Anterior cingulate cortex (tissue), 58 donors: ENCODE measurements at places on chromosomes 1 and 21.

GRCh38 chr1:214002472-214002871 lies 14.7 kb downstream of the PROX1 start:
- DNase-seq, result no peak

DNA sequence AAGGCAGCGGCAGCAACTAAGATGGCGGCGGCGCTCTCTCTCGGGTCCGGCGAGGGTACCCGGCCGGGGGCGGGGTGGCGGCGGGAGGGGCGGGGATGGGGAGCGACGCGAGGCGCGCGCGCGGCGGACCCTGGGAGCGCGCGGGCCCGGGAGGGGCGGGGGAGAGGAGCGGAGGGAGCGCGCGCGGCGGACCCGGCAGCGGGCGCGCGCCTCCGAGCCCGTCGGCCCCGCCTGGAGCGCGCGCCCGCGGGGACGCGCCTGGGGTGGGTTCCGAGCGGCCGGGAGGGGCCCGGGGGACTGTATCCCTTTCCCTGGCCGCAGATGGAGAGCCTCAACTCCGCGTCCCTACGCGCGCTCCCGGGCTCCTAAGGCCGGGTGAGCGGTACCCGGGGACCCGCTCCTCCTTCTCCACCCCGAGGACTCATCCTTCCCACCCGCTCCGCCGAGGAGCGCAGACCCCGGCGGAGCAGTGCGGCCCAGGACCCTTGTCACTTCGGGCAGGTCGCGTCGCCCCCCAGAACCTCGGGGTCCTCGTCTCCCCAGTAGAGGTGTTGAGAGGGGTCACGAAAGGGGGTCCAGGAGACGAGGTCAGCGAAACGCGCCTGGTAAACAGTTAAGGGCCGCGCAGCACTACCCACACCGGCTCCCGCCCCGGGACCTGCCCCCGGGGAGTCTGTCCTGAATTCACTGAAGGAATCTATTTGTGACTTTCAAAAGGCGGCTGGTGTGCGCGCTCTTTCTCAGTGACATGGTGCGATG lies at the start of gene CLSTN1:
CLSTN1 (minus strand) TSS at position 23 of the 759 bp plus-strand sequence. CDS start 232 bp downstream, outside the sequence.
- DNase-seq, result peak; percentile 50

- DNase-seq, result no peak
Measured at GRCh38 chr1:82486468-82486867, 685.7 kb downstream of the ADGRL2 start.

- DNase-seq, result no peak
Measured at GRCh38 chr1:95086949-95087533, 14.3 kb upstream of the ALG14 start.

- DNase-seq, result no peak
Measured at GRCh38 chr1:152018537-152018936, 18.3 kb downstream of the S100A11 start.

DNA sequence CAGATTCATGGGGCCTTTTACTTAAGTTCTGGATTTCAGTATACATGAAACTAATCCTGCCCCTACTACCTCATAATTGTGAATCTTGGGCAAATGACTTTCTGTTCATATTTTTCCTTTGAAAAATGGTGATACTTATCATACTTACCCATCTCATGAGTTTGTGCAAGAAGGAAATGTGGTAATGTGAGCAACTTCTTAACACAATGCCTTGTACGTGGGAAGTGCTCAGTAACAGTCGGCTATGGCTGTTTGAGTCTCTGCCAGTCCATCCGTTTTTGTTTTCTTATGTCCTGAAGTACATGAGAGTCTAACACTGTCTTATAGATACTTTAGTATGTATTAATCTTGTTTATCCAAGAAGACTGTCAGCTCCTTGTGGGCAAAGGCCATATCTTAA lies 86.5 kb downstream of the PATJ start:
- no peak for DNase-seq

GRCh38 chr1:219125342-219125741 lies 48.3 kb upstream of the LYPLAL1 start:
- DNase-seq, result no peak

DNA sequence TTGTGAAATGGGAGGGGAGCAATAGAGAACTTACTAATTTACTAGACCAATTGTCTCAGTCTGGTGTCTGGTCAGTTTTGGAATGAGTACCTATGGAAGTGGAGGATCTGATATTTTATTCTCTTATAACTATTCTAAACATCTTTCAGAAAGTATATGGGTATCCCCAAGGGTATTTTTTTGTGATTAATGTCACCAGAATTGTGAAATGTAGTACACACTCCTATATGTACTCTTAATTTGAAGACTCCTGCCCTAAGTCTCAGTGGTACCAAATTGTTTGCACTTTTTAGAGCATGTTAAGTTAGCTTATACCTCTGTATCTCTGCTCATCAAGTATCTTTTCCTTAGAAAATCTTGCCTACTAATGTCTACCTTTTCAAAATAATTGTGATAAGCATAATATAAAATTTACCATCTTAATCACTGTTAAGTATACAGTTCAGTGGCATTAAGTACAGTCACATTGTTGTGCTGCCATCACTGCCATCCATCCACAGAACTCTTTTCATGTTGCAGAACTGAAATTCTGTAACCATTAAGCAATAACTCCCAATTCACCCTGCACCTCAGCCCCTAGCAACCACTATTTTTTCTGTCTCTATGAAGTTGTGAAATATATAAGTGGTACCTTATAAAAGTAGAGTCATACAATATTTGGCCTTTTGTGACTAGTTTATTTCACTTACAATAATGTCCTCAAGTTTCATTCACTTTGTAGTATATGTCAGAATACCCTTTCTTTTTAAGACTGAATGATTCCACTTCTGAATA lies 40.5 kb downstream of the SLC30A7 start:
- DNase-seq, result no peak

DNA sequence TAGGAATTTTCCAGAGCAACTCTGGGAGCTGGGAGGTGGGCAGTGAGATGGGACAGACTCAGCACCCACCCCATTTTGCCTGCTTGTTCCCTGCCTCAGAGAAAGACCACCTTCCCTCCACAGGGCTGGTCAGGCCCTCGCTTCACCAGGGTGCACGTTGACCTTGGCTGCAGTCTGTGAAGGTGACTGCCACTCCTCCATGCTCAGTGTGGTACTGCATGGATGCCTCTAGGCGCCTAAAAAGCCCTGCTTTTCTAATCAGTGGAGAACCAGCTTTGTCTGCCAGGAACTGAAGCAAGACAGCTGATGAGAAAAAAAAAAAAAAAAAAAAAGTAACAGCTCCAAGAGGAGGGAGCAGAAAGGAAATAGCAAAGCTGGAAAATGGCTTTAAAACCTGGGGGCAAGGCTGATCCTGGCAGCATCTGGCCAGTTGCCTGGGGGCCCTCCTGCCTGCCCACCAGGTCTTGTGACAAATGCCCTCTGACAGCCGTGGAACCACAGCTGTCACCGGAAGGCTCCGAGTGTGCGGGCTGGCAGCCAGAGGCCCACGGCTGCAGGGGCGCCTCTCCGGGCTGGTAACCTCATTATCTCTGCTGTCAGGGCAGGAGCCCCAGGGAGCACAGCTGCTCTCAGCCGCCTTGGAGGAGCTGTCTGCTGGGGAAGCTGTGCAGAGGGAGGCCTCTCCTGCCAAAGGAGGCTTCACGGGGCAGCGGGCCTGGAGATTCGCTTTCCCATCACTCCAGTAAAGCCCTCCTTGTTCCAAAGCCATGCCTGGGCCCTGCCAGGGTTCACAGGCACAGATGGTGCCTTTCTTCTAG lies 13.7 kb downstream of the KIAA1614 start:
- peak; percentile 76 for DNase-seq

- DNase-seq, result no peak
Measured at GRCh38 chr1:230828421-230828820, 39.9 kb downstream of the C1orf198 start.

GRCh38 chr1:196450143-196451095 lies 157.8 kb downstream of the KCNT2 start:
- DNase-seq, result no peak

DNA sequence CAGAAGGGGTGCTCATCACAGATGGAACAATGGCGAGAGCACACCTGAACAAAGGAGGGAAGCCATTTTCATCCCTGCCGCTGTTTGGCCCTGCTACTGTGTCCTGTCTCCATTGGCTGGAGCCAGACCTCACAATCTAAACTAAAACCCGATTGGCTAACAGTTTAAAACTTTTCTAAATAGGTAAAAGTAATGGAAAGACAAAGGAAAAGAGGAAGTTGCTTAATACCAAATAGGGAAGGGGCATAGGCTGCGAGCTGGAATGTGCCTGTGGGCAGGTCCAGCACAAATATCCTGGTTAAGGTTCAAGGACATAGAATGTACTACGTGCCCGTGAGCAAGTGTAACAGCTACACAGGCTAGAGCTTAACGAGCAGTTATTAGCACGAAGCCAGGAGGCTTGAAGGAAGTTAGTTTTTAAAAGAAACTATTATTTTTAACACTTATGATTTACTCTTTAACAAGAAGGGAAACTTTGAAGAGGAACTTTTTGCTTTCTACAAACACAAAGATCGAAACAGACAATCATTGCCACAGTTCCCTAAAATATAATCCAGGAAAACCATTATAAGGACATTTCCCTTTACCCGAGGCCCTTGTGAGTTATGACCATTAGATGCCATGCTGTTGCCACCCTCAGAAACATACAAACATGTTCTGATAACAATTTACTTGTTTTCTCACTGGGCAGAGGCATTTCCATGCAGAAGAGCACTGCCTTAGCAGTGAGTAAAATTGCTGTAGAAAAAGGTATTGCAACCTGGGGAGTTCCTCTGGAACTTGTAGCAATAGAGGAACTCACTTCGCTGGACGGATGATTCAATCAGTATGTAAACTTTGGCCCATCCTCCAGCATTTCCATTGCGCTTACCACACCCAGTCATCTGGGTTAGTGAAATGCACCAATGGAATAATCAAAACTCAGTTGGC lies 4.8 kb upstream of the PTTG1IP start:
- DNase-seq, result no peak

- no peak for DNase-seq
Measured at GRCh38 chr1:172939475-172939874, 111.3 kb downstream of the TNFSF18 start.

DNA sequence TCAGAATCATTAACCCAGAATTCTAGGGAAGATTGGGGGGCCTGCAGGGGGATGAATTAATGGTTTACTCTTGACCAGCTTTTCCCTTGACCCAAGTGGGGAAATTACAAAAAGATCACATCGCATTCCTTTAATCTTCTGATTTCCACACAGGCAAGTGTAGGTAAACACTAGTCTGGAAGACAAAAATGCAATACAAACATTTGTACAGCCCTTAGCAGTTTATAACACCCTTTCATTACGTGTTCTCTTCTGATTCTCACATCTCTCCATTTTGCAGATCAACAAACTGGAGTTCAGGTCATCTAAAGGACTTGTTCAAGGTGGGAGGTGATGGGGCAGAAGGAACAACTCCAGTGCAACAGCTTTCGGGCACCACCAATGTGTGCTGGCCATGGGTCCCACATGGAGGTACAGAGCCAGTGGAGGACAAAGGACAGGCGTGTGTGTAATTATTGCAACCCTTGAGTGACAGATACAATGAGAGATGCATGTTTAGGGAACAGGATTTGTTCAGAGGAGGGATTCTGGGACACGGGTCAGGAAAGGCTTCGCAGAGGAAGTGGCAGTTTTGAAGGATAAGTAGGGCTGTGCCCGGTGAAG lies 20.4 kb downstream of the ATF3 start:
- DNase-seq, result no peak

DNA sequence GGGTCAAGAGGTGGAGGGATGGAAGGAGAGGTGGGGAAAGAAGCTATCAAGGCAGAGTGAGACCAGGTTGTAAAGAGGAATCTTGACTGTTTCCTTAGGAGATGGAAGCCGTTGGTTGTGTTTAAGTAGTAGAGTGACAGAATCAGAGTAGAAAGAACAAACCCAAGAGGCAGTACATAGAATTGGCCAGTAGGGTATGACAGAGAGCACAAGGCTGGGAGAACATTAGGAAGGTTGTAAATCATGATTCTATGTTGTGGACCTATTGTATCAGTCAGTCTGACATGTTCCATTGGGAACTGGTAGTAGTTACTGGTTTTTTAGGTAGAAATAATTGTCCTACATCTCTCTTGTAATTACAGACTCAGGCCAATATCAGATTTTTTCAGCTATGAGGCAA lies 486.9 kb upstream of the USP24 start:
- DNase-seq, result no peak

DNA sequence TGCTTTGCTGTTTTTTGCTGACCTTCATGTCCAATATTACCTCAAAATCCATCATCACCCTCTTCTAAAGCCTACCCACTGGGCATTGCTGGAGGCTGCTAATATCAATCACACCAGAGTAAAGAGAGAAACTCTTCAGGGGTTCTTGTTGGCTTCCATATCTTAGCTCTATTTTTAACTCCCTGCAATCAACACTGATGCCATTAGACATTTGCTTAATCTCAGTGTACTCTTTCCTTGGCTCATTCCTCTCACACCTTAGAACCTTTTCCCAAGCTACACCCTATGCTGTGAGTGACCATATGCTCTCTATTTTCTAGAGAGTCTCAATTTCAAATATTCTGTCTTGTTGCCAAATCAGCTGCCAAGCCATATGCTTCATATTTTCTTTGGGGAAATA lies 40.6 kb upstream of the RABGAP1L start:
- DNase-seq, result no peak

GRCh38 chr1:33358114-33358794 lies 37.4 kb upstream of the A3GALT2 start:
- DNase-seq, result no peak

- no peak for DNase-seq
Measured at GRCh38 chr1:87451229-87451920, 122.7 kb downstream of the LMO4 start.

DNA sequence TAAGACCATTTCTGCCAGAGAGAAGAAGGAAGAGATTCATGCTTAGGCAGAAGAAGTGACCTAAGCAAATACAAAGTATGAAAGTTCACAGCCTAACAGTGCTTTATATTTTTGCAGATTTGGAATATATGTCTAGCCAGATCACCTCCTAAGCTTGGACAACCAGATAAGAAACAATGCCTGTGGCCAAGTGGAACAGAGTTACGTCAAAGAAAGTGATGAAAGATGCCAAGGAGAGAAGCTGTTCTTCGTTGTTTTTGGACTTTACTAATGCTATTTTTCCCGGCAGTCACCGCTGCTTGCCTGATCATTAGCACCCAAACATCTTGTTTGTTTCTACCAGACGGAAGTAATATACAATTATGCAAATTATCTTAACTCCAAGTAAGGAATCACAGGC lies 489.2 kb upstream of the C1orf87 start:
- no peak for DNase-seq

- DNase-seq, result no peak
Measured at GRCh38 chr1:171780583-171781175, 781 bp upstream of the METTL13 start.

DNA sequence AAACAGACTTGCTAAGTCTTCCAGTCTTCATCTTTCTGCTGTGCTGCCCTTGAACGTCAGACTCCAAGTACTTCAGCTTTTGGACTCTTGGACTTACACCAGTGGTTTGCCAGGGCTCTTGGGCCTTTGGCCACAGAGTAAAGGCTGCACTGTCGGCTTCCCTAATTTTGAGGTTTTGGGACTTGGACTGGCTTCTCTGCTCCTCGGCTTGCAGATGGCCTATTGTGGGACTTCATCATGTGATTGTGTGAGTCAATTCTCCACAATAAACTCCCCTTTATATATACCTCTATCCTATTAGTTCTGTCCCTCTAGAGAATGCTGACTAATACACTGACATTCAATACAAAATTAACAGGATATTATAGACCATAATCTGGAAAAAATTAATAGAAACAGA lies 628.1 kb downstream of the PLPP3 start:
- DNase-seq, result no peak
